NCI-H446 treated with DMSO at 0.1 percent for 48 hours (cell line): ENCODE measurements at places on chromosomes 7 and 10.

- no peak for DNase-seq
Observed at GRCh38 chr10:101214446-101215396, 14.5 kb downstream of the LBX1 start.

- no peak for DNase-seq
Observed at GRCh38 chr7:2706685-2707126, 18.7 kb downstream of the AMZ1 start.

DNA sequence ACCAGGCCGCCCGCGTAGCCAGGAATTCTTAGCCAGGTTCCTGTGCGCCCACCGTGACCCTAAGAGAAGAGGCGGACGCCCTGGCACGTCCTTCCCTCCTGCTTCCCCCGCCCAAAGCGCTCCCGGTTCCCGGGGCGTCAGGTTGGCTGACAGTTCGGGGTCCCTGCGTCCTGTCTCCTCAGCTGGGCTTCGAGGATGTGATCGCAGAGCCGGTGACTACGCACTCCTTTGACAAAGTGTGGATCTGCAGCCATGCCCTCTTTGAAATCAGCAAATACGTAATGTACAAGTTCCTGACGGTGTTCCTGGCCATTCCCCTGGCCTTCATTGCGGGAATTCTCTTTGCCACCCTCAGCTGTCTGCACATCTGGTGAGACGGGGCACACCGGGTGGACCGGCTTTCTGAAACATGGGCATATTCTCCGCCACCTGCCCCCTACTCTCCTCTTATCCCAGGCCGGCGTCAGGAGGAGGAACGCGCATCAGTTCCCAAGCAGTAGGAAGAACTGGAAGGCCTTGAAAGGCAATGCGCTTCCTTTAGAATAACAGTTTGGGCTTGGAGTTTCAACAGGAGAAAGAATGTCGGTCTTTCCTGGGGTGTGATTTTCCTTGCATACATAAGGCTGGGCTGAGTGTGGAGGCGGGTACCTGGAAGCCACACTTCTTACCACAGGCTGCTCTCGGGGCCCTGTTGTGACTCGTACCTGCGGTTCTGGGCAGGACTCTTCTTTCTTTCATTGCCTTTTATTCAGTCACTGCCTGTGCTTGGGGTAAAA lies 728 bp downstream of the CAV2 start:
- no peak for DNase-seq

DNA sequence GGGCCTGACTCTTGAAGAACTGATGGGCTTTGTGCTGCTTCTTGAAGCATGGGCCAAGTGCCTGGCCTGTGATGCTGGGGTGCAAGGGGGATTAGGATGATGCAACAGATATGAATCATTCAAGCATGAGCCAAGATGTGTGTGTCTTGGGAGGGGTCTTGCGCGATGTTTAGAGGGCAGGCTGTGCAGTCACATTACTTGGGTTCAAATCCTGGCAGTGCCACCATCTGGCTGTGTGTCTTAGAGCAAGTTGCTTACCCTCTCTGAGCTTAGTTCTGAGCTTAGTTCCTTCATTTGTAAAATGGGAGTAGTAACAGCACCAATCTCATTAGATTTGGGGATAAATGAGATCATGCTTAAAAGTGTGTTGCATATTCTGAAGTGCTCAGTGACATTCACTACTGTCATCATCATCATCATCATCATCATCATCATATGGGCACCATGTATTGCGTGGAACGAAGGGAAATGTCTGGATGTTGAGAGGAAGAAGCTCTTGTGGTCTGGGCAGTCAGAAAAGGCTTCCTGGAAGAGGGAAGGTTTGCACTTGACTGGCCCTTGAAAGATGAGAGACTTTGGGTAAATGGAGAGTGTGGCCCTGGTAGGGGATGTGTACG lies 9.3 kb downstream of the UNC5B start:
- DNase-seq, result no peak

GRCh38 chr7:112500619-112501018 lies 19.8 kb downstream of the LSMEM1 start:
- DNase-seq, result no peak

- no peak for DNase-seq
Observed at GRCh38 chr7:158539711-158540146, 47.9 kb downstream of the PTPRN2 start.

GRCh38 chr7:41136551-41136950 lies 566.3 kb downstream of the INHBA start:
- DNase-seq, result no peak

GRCh38 chr7:110129159-110129558 lies 961.8 kb upstream of the LRRN3 start:
- DNase-seq, result no peak

- no peak for DNase-seq
Observed at GRCh38 chr7:98251231-98251600, 816 bp downstream of the TECPR1 start.

- DNase-seq, result no peak
Observed at GRCh38 chr7:80781146-80781545, 137.7 kb downstream of the SEMA3C start.

DNA sequence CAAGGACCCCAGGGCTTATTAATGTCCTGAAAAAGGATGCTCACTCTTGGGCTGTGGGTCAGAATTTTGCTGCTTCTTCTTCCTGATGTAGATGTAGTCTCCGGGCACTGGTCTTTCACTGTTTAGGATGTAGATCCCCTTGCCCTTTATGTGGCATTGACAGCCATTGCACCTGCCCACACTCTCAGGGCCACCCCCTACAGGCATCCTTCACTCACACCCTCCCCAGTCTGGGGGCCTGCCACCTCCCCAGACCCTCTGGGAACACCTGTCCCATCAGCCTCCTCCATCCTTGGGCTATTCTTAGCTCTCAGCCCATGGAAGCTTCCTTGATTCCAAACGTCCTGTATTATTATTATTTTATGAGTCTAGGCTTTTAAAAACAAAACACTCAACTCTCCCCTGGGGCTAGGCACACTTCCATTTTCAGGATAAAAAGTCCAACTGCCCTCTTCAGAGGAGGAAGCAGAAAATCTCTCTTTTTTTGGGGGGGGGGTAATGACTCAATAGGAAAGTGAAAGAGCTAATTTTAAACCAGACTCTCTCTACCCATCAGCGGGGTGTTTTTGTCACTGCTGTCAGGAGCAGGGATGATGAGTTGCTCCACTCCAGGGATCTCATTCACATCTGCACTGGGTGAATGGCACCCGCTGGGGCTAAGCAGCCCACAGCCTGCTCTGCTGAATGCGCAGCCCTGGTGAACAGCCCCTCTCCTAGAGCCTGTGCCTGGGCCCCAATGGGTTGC lies 11.5 kb upstream of the KLRG2 start:
- DNase-seq, result no peak

DNA sequence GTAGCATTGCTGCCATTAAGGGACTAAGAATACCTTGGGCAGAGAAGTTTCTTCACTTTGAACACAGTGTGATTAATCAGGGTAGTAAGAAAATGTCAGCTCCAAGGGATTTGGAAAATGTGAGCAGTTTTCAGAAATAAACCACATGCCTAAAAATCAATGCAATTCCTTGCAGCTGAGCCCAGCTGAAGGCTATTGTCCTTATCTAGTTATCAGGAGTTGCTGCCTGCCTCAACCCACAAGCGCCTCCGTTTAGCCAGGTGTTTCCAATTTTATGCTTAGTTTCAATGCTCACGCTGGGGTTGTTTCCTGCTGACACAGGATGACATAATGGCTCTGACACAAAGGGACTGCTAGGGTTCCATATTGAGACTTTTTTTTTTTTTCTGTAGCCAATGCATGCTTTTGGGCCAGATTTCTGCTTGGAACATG lies 132.3 kb upstream of the ANK3 start:
- DNase-seq, result no peak

GRCh38 chr7:32094516-32094915 lies 24.3 kb upstream of the PDE1C start:
- DNase-seq, result no peak

GRCh38 chr7:128217030-128217805 lies 23.9 kb upstream of the LEP start:
- DNase-seq, result no peak

GRCh38 chr7:94190599-94191061 lies 186.5 kb upstream of the BET1 start:
- peak; percentile 4 for DNase-seq

- no peak for DNase-seq
Observed at GRCh38 chr7:6238309-6238925, 34.0 kb downstream of the CYTH3 start.

DNA sequence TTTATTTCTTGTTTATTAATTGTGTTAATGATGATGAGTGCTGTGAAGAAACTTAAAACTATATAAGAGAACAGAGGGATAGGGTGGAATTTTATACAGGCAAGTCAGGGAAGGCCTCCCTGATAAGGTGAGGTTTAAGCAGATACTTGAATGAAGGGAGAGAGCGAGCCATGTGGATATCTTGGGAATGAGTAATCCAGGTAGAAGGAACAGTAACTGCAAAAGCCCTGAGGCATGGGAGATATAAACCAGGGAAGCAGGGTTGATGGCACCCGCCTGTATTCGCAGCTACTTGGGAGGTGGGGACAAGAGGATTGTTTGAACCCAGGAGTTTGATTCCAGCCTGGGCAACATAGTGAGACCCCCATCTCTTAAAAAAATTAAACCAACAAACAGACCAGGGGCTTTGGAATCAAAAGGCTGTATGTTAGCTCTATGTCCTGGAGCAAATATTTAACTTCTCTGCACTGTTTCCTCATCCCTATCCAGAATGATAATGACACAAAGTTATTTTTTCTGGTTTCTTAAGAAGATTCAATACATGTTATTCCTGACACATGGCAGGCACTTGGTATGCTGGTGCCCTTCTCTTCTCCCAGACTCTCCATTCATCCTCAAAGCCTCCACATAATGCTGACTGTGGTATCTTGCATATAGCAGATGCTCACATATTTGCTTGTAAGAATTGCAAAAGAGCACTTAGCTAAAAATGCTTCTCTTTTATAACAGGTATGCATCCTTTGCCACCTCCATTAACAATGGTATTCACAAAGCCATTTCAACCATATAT lies 169.3 kb downstream of the CHN2 start:
- no peak for DNase-seq

DNA sequence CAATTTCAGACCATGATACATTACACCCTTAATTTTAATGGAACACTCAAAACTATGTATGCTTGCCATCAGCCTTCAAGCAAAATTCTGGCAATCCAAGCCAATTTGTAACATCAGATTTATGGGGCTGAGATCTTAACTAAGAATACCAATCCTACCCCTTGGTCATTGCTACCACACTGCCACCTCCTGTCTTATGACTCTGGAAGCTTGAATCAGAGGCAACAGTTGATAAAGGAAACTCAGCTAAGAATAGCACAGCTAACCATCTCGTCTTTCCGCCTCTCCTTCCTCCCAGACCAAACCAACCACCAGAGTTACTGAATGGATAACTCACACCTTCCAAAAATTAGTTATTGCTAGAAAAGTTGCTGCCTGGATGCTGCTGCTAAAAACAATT lies 7.4 kb downstream of the IGF2BP3 start:
- DNase-seq, result no peak

- no peak for DNase-seq
Observed at GRCh38 chr7:130297628-130298543, 4.9 kb downstream of the CPA4 start.

- DNase-seq, result peak; percentile 49
Observed at GRCh38 chr7:67377939-67378862, 381.6 kb downstream of the TYW1 start.

GRCh38 chr7:55349121-55349520 lies 16.0 kb upstream of the LANCL2 start:
- DNase-seq, result no peak

DNA sequence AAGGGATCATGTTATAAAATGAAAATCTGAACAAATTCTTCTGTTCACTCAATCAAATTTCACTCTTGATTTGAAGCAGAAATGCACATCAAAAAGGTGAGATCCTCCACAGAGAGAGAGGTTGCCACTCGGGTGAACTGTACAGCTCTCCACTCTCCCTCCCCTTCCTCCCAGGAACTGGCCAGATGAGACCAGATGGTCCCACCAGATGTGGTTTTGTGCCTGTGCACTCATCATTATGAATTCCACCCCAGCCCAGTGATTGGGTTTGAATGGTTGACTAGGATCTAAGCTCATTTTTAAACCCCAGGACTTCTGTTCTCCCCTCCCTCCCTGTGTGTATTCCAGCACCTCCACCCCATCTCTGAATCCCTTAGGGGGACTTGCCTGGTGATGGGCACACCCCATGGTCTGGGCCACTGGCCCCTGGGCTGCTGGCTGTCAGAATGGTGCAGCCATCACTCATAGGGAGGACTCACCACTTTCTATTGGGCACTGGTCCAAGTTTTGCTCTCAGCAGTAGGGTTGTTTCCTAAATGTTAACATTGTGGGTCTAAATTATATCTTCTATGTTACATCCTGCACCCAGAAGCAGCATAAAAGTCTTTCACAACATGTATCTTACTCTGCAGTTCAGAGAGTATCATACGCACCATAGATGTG lies 393.1 kb downstream of the TNS3 start:
- no peak for DNase-seq

DNA sequence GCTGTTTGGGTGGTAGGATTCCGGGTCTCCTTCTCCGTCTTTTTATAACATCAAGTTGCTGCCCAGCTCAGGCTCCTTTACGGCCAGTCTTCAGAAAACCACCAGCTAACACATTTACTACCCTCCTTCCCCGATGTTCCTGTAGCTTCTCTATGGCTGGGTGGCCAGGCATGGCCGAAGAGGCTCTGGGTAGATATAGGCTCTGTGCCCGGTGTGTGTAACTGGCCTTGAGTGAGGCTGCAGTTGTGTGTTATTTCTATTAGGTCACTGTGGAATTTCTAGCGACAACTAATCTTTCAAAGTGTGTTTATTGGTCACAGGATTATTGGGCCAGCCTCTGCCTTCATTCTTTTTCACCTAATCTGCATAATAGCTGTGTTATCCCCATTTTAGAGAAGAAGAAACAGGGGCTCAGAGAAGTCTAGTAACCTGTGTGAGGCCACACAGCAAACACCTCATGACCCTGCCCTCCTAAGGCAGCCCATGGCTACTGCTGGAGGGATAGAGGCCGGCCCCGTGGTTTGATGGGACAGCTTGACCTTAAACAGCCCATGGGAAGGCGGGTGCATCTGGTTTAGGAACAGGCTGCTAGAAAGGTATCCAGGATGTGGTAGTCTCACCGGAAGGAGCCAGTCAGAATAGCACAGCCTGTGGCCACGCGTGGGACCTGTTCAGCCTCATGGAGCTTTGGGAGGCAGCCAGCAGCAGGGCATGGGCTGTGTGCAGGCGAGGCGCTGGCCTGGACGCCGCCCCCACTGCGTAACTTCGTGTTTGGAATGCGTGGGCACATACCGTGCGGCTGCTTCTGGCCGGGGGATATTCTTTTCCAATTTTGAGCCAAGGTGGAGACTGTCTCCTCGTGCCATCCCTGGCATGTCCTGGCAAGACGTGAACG lies 29.7 kb downstream of the HTRA1 start:
- DNase-seq, result no peak

- no peak for DNase-seq
Observed at GRCh38 chr10:98252464-98252863, 15.5 kb downstream of the LOXL4 start.

- no peak for DNase-seq
Observed at GRCh38 chr7:22417349-22417748, 60.4 kb upstream of the RAPGEF5 start.
